ENCODE measurements at places on chromosomes 11 and 22.
A peak's percentile ranks its signal among the peaks of the same experiment; 100 is the strongest.

DNA sequence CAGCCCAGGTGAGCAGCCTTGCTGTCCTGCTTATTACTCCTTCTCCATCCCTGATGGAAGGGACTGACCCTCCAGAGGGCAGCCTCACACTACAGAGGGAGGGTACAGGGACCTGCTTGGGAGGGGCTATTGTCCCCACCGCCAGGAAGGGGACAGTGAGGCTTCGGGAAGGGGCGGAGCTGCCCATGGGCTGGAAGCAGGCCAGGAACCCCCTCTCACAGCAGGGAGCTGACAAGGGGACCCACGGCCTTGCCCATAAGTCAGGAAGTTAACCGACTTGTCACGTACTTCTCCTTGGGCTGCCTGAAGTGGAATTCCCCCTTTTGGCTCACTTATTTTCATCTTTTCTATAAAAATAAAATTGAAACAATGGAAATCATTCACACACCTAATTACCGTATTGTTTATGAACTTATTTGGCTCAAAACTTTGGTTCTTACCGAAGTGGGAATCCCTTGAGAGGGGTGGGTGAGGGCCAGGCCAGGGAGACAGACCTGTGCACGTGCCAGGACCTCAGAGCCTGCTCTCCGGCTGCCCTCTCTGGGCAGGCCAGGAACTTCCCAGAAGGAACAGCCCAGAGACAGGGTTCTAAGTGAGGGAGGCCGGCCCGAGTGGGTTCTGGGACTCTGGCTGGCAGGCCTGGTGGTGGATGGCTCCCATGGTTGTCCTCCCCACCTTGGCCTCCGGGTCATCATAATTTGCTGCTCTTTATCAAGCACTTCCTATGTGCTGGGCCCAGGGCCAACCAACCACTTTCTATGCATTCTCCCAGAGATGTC lies 5.8 kb downstream of the MGAT3 start:
- peak; percentile 68 for DNase-seq

DNA sequence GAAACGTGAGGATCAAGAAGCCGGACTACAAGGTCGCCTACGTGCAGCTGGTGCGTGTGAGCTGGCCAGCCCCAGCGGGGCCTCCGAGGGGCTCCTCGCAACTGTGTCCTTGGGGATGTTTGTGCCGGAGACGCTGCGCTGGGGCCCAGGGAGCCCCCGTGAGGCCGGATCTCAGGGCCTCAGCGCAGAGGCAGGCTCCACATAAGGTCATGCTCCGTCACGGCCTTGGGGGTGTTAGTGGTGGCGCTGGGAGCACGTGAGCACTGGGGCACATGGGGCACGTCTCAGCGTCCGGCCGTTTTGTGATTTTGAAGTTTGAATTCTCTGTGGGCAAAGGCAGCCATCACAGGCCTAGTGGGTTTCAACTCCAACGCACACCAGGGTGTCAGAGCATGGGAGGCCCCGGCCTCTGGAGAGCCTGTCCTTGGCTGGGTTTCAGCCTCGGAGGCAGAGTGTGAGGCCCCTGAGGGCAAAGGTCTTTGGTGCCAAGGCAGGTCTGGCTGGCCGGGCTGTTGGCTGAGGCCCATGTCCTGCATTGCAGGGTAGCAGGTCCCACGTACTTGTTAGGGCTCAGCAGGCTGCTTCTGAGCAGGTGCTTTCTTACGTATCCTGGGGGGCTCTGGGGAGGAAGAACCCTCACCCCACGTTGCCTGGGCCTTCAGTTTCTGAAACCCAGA lies 5.8 kb downstream of the MRPL23 start:
- DNase-seq = no peak

DNA sequence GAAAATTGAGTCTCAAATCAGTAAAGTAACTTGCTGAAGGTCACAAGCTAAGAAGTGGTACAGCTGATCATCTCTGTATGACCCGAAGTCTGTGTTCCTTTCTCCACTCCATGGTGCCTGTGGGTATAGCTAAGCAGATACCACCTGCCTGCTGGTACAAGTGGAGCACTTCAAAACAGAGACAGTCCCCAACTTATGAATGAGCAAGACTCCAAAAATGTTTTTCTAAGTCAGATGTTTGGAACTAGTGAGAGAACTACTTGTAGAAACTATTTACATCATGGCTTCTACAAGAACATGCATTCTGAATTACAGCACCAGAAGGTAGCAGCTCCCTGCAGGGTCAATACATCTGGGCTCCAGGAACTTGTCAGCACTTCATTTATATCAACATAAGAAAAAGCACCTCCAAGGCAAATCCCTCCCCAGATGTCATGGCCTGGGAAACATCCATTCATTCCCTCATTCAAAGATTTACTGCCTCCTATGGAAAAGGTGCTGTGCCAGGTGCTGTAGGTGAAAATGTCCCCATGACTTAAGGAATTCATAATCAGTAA lies 94.7 kb downstream of the SERGEF start:
- DNase-seq = no peak

DNA sequence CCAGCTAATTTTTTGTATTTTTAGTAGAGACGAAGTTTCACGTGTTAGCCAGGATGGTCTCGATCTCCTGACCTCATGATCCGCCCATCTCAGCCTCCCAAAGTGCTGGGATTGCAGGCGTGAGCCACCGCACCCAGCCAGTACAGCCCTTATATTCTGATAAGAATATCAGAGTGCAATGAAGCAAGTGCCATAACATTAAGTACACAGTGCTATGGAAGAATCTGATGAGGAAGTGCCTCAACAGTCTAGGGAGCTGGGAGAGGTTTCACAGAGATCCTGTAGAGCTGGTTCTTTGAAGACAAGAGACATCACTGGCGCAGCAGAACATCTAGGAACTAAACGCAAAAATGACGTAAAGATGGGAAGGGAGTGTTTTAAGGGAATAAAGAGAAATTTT lies 2.1 kb downstream of the RTCB start:
- DNase-seq = no peak

- DNase-seq = no peak
Measured at GRCh38 chr11:112100462-112100861, 13.8 kb downstream of the SDHD start.

GRCh38 chr11:74683279-74683871 lies 47.9 kb downstream of the CHRDL2 start:
- DNase-seq = no peak

DNA sequence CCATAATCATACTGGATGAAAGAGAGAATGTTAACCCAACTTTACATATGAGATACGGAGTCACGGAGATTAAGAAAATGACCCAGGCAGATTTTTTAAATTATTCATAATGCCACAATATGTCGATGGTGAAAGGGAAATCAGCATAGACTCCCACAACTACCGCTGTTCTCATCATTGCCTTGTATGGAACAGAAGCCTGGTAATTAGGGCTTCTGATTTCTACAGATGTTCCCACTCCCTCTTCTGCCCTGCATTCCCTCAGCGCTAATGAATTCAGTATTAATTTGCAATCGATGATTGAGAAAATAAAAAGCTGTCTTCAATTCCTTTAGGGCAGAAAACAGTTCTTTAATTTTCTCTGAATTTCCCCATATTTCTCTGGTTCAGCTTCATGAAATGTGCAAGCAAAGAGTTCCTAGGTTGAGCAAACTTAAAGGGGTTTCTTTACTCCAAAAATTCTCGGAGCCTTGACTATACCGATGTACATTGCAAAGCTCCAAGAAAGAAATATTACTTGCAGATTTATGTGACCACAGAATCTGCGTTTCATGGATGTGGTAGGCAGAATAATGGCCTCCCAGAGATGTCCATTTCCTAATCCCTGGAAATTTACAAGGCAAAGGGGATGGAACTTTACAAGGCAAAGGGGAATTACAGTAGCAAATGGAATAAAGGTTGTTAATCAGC lies 134.9 kb upstream of the ZC3H12C start:
- DNase-seq = no peak

DNA sequence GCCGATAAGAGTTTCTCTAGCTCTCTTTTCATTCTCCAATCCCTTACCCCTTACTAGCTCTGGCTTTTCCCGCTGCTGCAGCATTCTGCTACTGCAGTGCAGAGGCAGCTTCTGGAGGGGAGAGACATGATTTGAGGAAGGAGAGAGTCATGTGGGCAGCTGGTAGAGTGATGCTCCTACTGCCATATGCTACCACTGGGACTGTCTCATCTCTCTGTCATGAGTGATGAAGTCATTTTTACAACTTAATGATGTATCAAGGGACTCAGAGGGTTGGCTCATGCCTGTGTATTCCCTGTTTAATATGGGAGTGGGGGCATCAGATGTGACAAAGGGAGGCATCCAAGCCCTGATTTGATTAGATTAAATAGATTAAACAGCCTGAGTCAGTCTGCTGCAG lies 11.3 kb downstream of the SLC17A6 start:
- DNase-seq = no peak

- DNase-seq = no peak
Measured at GRCh38 chr22:21904250-21904789, 36.9 kb upstream of the MAPK1 start.

DNA sequence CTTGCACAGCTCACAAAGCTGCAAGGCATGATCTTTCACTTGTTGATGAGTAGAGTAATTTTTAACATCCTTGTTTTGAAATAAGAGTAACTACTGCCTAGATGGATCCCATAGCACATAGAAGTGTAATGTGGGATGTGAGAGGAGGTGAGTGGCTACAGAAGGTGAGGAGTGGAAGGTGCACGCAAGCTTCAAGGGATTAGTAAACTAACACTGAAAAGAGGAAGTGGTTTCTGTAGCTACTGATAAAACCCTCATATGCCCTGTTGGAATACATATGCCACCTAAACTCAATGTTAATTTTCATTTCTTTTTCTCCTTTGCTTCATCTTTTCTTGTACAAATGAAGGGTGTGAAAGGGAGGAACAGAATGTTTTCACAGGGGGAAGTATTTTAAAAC lies 22.0 kb upstream of the CTSC start:
- DNase-seq = peak; percentile 29

- no peak for DNase-seq
Measured at GRCh38 chr22:49545606-49546005, 282.1 kb downstream of the BRD1 start.

- DNase-seq = no peak
Measured at GRCh38 chr11:67466962-67467771, 1.9 kb downstream of the TMEM134 start.

- DNase-seq = no peak
Measured at GRCh38 chr11:73203322-73203721, 14.8 kb upstream of the P2RY2 start.

GRCh38 chr11:47225552-47226400 lies 11.0 kb downstream of the DDB2 start:
- no peak for DNase-seq

DNA sequence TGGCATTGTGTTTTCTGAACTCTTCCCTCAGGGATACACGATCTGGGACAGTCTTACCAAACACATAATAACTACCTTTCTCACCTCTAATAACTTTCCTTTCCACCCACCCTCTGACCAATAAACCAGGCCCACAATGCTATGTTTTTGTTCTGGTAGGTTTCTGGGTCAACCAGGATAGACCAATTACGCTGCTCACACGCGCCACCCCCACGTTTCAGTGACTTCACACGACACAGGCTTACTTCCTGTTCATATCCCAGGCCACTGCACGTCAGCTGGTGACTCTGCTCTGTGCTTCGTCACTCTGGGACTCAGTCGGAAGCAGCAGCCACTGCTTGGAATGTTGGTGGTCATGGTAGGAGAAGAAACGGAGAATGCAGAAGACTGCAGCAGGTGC lies 2.5 kb downstream of the KRTAP5-4 start:
- DNase-seq = no peak

- no peak for DNase-seq
Measured at GRCh38 chr11:2118677-2119076, 20.5 kb downstream of the IGF2 start.

- no peak for DNase-seq
Measured at GRCh38 chr11:61142424-61142823, 18.8 kb downstream of the VPS37C start.

DNA sequence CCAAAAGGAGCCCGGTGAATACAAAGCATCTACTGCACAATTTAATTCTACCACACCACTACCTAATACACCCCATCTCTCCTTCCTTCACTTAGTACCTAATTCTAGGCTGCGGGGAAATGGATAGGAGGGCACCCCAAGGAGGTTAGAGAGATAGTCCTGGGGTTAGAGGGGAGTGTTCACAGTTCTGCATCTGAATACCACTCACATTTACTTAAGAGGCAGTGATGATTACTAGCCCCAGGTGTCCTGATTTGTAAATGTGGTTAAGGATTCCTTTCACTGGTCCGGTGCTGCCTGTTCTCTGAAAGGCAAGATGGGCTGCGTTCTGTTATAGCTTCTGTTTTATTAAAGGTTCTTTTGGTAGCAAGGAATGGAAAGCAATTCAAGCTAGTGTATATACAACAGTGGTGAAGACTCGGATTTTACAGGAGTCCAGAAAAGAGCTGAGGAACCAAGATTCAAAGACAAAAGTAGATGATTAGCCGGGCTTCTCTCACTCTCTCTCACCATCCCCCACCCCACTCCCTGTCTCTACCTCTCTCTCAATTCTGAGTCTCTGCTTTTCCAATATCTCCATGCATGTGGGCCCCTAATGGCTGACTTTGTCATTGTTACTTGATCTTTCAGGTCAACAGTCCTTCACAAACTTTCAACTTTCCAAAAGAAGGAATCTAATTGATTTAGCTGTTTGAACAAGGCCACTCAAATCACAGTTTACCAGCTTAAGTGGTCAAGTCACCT lies 8.7 kb upstream of the KCNA4 start:
- no peak for DNase-seq

DNA sequence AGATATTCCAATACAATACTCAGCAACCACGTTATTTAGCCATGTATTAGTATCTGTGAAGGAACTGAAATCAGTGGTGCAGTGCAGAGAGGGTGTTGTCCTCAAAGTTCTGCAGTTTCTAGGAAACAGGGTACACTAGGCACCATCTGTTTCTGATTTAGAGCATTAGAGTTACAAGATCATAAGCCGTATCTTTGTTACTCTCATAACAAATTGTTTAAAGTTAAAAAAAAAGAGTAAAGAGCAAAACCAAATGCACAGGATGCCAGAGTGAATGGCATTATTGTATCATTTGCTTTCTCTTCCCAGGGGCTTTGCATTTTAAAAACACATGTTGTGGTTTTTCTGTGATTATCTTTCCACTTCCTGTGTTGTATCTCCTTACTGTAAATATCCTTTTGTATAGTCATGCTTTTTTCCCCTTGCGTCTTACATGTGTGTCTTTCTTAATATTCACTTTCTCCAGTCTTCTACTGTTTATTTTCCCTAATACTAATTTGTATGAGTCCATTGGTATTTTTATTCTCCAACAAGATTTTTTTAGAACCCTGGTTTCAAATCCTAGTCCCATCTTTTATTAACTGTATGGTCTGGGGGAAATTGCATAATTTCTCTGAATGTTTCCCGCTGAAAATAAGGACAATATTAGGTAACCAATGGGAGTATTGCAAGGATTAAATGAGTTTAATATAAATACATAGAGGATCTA lies 15.2 kb upstream of the NUP160 start:
- DNase-seq = no peak

DNA sequence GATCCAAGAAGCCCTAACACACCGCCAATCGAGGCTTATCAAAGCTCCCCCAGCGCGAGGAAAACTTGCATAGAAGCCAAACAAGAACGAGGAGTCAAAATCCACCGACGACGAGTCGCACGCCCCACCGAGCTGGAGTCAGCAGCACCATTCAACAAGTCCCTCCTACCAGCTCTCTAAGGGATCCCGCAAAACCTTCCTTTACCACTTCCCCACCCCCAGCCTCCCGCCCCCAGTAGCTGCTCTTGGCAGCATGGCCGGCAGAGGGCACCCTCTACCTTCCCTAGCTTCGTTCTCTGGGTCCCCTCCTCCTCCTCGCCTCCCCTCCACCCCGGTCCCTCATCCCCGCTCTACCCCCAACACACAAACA lies 1.4 kb downstream of the BDNF start:
- peak; percentile 79 for DNase-seq
